NCI-H446 (cell line): ENCODE measurements at places on chromosomes 6 and 20.

DNA sequence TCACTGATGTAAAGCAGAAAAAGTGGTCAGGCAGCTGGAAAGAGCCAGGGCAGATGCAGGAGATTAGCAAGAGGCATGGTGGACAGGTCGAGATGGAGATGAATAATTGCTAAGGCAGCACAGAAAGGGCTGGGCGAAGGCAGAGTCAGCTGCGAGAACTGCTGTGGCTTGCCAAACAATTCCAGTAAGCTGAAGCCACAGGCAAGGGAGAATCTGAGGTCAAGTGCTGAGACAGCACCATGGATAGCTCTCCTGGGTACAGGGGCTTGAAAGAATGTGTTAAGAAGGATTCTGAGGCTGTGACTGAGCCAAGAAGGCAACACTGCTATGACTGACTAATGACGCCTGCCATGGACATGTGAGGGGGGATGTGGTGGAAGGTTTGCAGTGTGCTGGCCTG lies 220.8 kb upstream of the FOXA2 start:
- DNase-seq = no peak

DNA sequence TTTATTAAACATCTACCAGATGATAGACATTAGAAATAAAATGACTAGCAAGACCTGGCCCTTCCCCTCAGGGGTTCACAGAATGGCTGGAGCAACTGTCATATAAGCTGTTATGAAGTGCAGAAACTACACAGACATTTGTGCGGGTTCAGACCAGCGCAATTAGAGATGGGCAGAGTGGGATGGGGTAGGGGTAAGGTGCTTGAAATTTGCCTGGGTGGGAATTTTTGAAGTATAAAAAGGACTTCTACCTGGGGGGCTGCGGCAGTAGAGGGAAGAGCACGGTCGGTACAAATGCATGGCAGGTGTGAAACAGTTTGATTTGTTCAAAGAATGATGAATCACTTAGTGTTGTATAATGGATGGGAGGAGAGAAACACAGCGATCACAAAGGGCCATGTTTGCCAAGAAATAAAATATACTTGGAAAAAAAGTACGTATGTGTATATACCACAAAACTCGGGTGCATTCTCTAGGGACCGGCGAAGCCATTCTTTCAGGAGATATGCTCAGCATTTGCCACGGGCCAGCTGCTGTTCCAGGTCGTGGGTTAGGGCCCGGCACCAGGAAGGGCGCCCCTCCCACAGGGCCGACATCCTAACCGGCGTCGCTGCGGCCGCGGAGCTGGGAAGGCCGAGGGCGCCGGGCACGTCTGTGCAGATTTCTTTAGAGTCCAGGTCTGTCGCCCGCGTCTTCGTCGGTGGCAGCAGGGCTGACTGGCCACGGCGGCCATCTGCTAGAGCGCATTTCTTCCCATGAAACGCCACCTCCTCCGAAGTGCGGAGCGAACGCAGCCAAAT lies 809 bp upstream of the NOL7 start:
- DNase-seq = peak; percentile 35

DNA sequence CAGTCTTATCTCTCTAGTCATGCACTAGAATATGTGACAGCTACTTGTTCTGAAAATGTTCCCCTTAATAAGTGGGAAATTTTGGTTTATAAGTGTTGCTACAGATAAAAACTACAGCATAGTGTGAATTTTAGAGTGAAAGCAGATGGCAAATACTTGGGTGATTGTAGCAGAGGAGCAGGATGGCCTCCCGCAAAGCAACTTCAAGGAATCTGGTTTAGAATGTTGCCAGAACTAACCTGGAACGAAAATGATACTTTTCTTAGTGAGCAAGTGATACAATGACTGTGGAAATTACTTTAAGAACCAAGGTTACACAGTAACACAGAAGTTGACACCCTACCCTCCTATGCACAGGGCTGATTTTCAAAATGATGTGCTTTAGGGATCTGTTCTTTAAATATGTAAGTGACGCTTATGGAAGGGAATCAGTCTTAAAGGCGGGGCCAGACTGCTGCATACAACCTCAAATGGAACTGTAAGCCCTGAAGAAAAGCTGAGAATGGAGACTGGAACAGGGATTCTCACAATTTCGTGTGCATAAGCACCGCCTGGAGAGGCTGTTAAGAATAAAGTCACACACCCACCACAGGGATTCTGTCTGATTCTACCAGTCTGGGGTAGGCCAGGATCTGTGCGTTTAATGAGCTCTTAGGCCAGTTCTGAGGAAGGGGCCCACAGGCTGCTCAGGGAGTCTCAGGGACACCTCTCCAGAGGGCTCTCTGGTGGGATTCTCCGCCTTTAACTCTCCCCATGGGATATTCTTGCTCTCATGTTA lies 97.9 kb downstream of the FYN start:
- DNase-seq = no peak

GRCh38 chr6:163226836-163227485 lies 187.6 kb upstream of the QKI start:
- no peak for DNase-seq

DNA sequence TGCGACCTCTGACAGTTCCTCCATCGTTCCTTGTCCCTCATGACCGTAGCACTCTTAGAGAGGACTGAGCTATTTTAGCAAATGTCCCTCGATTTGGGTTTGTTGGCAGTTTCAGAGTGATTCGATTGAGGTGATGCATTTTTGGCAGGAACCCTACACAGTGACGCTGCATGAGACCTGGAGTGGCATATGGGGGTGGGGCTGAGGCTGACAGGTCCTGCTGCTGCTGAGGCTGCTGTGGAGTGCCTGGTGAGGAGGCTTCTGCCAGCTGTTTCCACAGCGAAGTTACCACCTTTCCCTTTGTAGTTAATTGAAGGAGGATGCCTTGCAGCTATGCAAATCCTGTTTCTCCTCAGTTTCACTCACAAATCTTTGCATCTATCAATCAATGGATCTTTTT lies 19.8 kb downstream of the PXDC1 start:
- DNase-seq = no peak

- DNase-seq = no peak
Measured at GRCh38 chr6:7157752-7158616, 50.2 kb downstream of the RREB1 start.

GRCh38 chr6:133001040-133001565 lies 186.7 kb downstream of the RPS12 start:
- no peak for DNase-seq

DNA sequence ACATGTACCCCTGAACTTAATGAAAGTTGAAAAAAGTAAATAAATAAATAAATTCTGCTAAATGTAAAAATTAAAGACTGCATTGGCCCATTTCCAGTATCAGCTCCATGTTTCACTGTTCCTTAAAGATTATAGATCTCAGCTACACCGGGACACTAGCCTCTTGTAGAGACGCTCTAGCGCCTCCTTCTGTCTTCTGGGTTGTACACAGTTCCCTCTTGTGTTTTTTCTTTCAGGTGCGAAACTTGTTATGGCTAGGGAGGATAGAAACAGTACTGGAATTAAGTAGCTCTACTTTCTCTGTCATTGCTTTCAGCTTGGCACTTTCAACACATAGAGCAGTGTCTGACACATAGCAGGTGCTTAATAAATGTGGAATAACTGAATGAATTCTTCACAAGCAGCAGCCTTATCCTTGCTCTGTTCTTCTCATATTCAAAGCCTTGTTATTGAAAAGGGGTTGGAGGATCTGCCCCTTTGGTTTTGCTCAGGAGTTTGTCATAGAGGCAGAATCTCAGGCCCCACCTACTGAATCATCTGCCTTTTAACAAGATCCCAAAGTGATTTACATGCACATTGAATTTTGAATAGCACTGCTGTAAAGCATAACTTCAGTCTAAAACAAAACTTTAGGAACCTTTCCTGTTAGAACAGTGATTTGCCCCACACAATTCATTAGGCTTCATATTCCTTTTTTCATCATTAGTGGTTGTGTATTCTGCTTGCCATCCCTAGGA lies 92.3 kb downstream of the FIG4 start:
- DNase-seq = no peak

DNA sequence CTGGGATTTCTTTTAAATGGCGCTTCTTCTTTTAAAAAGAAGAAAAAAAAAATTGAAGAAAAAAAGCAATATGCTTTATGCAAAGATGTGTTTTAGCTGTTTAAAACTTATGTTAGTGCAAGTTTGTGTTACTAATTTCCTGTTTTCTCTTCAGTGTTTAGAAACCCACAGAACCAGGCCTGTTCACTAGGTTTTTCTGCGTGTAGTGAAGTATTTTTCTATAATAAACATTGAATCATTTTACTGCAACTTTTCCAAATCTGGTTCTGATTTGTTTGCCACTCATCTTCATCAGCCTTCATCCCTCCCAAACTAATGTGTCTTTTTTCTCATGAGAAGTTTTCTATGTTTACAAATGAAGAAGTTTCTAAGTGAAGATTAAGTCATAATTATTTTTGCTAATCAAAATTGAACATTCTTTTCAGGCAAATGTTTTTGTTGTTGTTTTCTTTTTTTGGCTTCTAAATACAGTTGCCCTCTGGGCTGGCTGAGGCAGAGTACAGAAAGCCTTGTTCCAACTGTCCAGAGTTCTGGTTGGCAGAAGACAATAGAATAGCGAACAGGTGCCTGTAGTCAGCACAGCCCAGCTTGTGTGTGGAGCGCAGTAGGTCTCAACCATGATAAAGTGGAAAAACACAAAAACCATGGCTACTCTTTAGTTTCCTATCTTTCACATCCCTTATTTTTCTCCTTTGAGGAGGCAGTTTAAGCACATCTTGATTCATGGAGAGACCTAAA lies 14.5 kb downstream of the ZNF76 start:
- no peak for DNase-seq

- DNase-seq = no peak
Measured at GRCh38 chr6:157455731-157456523, 74.9 kb downstream of the ZDHHC14 start.

DNA sequence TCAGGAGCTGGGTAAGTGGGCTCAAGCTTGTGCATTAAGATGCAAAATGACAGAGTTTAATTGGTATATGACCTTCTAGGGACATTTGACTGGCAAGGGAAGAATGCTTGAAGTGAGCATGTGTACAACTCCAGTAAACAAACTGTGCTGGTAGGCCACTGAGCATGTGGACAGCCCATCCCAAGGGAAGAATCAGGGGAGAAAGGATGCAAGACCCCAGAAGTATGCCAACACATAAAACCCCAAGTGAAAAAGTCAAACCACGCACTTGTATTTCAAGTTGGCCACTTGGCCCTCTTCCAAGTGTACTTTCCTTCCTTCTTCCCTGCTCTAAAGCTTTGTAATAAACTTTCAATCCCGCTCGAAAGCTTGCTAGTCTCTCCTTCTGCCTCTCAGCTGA lies 10.4 kb upstream of the THBD start:
- DNase-seq = no peak

DNA sequence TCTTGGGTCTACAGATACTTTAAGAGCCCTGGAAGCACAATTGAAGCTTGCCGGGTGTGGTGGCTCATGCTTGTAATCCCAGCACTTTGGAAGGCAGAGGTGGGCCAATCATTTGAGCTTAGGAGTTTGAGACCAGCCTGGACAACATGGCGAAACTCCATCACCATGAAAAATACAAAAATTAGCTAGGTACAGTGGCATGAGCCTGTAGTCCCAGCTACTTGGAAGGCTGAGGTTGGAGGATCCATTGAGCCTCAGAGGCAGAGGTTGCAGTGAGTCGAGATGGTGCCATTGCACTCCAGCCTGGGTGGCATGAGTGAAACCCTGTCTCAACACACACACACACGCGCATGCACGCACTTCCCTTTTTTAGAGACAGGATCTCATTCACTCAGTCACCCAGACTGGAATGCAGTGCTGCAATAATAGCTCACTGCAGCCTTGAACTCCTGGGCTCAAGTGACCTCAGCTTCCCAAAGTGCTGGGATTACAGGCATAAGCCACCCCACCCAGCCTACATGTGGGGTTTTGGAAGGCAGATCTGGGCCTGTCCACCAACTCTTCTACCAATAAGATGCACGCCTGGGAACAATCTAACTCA lies 182.5 kb upstream of the JARID2 start:
- no peak for DNase-seq

- DNase-seq = no peak
Measured at GRCh38 chr6:69976591-69977090, 110.3 kb downstream of the COL19A1 start.

DNA sequence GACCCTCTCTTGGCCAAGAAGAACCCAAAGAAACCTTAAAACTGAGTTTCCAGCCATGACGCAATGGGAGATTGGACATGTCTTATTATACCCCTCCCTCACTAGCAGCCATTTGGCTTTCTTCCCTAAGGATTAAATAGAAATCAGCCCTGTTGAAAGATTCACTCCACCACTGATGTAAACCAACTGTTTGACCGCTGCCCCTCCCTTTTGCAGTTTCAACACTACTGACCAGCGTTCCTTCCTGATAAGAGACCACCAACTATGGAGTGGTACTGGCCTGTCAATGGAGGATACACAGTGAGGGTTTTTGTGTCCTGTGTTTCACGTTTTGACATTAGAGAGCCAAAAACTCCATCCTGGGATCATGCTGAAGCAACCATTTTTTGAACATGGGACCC lies 53.2 kb upstream of the CD2AP start:
- DNase-seq = no peak

- no peak for DNase-seq
Measured at GRCh38 chr6:107869871-107870270, 45.8 kb upstream of the SCML4 start.

- peak; percentile 22 for DNase-seq
Measured at GRCh38 chr6:33583591-33584155, 3.6 kb upstream of the BAK1 start.

DNA sequence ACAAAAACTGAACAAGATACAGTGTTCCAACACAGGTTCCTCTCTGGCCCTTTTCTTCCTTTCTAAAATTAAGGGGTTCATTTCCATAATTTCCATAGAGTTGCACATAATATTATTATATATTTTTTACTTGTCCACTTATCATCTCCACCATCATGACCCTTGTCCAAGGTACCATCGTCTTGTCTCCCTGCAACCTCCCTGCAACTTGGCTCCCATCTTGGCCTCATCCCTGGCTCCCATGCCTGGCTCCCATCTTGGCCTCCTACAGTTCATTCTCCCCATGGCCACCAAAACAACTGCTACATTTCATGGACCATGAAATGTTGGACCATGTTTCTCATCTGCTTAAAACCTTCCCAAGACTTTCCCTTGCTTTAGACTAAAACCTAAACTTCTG lies 3.1 kb upstream of the KCNB1 start:
- no peak for DNase-seq

GRCh38 chr6:90818163-90818562 lies 231.3 kb upstream of the MAP3K7 start:
- no peak for DNase-seq

- no peak for DNase-seq
Measured at GRCh38 chr6:160462551-160463109, 114.5 kb downstream of the SLC22A3 start.

- no peak for DNase-seq
Measured at GRCh38 chr20:31712564-31713311, 9.9 kb downstream of the BCL2L1 start.

GRCh38 chr6:130558131-130558530 lies 192.3 kb downstream of the TMEM200A start:
- DNase-seq = no peak

DNA sequence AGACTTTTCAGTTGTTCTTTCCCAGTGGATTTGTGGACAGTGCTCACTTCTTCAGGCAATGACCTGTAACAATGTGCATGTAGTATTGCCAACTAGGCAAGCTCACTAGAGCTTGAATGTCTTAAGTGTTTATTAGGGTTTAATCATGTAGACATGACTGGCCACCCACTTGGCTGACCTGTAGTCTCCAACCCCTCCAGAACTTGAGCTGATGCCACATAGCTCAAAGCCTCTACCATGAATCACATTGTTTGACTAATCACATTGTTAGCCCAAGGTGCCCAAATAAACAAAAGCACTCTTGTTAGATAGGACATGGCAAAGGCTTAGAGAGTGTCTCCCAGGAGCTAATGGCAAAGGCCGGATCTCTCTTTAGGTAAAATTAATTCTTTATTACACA lies 272.7 kb downstream of the GRIK2 start:
- peak; percentile 18 for DNase-seq

GRCh38 chr6:122717350-122717749 lies 62.2 kb upstream of the FABP7 start:
- no peak for DNase-seq
